ENCODE measurements at places on chromosomes 6 and 20.

- DNase-seq = peak; percentile 82
Observed at GRCh38 chr6:146545581-146545980, 1.9 kb downstream of the RAB32 start.

GRCh38 chr20:47865912-47866311 is 80.6 kb upstream of the SULF2 start:
- DNase-seq = peak; percentile 15

GRCh38 chr20:20450521-20450920 is 82.6 kb downstream of the INSM1 start:
- peak; percentile 32 for DNase-seq

GRCh38 chr6:22294301-22294700 is 2.5 kb downstream of the PRL start:
- no peak for DNase-seq

DNA sequence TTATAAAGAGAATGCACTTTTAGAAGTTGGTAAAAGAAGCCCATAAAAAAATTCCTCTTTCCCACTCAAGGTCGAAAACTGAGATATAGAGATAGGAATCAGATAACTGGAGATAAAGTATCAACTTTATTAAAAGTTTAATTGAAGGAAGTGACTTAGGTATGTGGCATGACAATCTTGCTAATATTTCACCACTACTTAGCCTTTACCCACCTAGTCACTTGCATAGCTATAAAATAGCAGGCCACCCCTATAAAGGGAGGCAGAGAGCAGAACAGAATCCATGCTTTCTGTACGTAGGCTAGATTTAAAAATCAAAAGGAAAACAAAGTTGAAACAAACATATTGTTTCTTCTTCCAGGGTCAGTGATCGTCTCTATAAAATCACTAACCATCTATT is 13.2 kb upstream of the TBC1D32 start:
- DNase-seq = no peak

DNA sequence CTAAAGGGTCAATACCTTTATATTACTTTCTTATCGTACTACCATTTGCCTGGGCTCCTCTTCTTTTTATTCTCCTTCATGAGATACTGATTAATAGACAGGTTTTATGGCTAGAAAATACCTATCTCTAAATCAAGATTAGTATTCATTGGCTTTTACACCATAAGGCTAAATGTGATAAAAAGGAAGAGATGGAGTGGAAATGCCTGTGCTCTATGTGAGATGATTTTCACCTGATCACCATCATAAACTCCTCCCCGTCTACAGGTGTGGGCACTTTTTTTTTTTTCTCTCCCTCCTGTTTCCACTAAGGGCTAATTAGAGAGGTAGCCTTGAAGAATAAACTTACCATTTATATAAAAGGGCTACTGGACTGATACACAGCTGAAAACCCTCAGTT is at the start of gene GLYATL3:
TSS of gene GLYATL3 (plus strand) at position 301 of the 400 bp plus-strand sequence. CDS start 12,068 bp downstream, outside the sequence.
- no peak for DNase-seq

DNA sequence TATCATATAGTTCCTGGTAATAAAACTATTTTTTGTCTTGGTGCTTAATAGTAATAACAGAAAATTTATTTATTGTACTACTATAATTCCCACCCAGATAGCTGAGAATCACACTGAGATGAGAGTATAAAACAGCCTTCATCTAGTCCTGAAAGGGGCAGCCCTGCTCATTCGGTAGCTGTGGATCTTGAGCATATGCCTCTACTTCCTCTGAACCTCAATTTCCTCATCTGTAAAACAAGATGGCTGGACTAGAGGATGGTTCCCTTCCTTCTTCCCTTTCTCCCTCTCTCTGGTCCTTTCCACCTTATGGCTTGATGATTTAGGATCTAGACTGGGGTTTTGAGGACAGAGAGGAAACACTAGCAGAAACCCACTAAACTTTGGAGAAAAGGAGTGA is 15.0 kb downstream of the FKBP5 start:
- DNase-seq = no peak

GRCh38 chr6:103062136-103062535 is 1668.6 kb downstream of the GRIK2 start:
- no peak for DNase-seq

GRCh38 chr6:145898376-145898775 is 65.8 kb downstream of the SHPRH start:
- DNase-seq = no peak

- no peak for DNase-seq
Observed at GRCh38 chr20:20317195-20317594, 50.7 kb upstream of the INSM1 start.

GRCh38 chr6:132877003-132877402 is 62.6 kb downstream of the RPS12 start:
- DNase-seq = no peak

GRCh38 chr6:74577619-74578018 is 628.2 kb downstream of the COL12A1 start:
- no peak for DNase-seq

GRCh38 chr6:56902641-56903464 is 52.1 kb upstream of the BEND6 start:
- peak; percentile 88 for DNase-seq

GRCh38 chr20:47358672-47359529 is 2.4 kb upstream of the ZMYND8 start:
- peak; percentile 90 for DNase-seq

DNA sequence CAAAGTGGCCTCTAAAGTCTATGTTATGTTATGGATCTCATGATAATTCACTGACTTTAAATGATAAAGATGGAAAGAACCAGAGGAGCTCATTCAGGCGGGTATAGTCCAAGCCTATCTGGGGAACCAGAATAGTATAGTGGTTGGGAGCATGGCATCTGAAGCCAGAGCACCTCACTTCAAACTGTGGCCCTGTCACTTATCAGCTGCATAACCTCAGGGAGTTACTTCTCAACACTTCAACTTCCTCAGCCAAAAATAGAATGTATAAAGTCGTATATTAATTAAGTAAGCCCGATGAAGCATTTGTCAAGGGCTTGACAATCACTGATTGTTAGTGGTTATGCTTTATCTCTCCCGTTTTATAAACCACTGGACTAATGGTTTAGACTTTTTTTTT is 112.7 kb downstream of the RTN4IP1 start:
- DNase-seq = no peak

DNA sequence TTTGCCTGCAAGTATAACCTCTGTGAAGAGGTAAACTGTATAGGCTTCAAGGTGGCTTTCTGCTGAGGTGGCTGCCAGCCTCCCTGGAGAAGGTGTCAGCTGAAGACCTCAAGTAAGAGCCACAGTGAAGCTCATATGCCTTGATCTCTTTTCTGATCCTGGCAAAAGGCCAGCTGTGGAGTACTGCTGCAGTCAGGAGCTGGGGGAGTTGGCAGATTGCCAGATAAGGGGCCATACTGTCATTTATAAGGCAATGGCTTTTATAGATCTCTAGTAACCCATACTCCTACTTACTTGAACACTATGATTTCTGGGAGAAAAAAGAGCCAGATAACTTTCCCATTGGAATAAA is 8.8 kb upstream of the CEP85L start:
- no peak for DNase-seq

- peak; percentile 66 for DNase-seq
Observed at GRCh38 chr6:12751694-12752325, 35.2 kb downstream of the PHACTR1 start.

- DNase-seq = no peak
Observed at GRCh38 chr6:161265975-161266374, 7.9 kb downstream of the AGPAT4 start.

DNA sequence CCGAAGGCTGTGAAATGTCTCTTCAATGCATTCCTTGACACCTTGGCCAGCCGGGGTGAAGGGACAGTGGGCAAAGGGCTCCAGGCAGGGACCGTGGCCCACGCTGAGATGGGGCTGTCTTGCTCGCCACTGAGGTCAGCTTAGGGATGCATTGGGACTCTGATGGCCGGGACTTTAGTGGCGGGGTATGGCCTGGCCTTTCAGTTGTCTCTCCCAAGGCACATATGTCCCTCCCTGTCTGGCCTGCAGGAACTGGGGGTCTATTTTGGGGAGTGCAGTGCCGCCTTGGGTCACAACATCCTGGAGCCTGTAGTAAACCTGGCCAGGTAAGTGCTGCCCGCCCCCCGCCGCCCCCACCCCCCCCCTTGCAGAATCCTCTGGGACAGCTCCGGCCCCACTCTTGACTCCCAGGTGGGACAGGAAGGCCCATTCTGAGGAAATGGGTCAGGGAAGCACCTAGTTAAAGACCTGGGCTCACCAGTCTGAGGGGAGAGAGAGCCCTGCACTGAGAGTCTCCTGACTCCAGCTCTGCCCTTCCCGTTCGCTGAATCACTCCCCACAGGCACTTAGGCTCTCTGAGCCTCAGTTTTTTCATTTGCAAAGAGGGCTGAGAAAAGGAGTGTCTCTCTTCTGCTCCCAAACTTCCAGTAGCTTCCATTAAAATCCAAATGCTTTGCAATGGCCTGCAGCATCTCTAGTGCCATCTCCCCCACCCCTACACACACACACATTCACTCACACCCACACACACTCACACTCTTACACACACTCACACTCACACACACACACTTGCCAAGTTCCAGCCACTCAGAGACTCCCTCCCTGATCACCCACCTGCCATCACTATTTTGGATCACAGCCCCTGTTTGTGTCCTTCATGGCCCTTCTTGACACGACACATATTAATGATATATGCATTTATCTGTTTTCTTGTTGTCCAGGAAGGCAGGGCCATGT is 33.1 kb downstream of the RAB44 start:
- DNase-seq = no peak

GRCh38 chr6:160048471-160048870 is 73.1 kb upstream of the SLC22A1 start:
- no peak for DNase-seq

GRCh38 chr20:15976047-15976736 is 597.1 kb downstream of the KIF16B start:
- DNase-seq = peak; percentile 2

DNA sequence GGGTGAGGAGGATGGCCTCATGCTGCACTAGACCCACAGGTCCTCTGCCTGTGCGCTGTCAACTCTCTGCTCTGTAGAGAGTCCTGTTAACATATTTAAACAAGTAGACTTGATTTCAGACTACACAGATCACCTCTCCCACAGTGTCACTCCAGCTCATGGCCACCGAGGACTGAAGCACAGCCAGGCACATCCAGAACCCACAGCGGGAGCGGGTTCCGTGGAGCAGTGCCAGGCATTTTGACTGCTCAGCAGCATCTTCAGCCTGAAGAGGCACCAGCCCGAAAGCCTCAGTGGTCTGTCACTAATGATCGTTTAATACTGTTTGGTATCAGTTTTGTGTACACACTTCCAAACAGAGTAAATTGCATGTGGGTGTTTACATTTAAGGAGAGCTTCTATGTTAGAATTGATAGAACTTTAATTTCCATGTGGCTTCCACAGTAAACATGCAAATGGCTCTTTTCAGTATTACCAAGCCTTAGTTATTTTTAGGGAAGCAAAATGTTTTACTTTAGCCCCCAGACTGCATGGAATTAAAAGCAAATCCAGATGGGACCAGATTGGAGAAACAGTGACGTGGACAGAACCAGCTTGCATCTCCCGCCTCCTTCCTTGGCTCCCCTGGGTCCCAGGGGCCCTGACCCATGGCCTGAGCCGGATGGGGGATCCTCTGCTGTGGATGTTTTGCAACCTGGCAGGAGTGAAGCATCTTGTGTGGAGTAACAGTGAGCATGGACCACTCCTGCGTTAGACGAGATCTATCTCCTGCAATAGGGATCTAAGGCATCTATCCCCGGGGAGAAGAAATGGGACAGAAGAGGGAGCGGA is 196.7 kb upstream of the CDH4 start:
- no peak for DNase-seq

DNA sequence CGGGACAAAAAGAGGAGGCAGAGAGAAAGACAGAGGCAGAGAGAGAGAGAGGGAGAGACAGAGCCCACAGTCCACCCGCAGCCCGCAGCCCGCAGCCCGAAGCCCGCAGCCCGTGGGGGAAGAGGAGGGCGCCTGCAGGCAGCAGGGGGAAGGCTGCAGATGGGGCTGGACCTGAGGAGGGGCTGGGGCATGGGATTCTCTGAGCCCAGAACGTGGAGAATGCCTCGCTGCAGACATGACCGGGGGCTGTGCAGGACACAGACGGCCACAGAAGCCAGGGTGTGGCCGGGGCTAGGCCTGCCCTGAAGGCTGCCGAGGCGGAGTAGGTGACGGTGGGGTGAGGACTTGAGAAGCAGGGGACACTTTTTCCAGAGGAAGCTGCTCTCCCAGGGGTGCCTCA is 6.5 kb upstream of the SLCO4A1 start:
- no peak for DNase-seq

DNA sequence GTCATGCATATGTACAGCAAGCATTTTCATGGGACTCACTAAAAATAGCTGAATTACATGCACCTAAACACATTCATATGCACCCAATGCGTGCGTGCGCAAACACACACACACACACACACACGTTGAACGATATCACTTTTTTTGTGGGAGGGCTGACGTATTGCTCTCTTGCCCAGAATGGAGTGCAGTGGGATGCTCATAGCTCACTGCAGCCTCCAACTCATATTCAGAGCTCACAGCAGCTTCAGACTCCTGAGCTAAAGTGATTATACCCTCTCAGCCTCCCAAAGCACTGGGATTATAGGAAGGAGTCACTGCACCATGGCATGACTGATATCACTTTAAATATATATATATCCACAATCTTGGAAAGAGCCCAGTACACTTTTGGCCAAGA is 620.4 kb upstream of the MANEA start:
- DNase-seq = no peak

GRCh38 chr20:41218466-41218865 is 81.1 kb downstream of the PLCG1 start:
- peak; percentile 30 for DNase-seq

- no peak for DNase-seq
Observed at GRCh38 chr6:165745492-165745891, 82.5 kb upstream of the PDE10A start.

DNA sequence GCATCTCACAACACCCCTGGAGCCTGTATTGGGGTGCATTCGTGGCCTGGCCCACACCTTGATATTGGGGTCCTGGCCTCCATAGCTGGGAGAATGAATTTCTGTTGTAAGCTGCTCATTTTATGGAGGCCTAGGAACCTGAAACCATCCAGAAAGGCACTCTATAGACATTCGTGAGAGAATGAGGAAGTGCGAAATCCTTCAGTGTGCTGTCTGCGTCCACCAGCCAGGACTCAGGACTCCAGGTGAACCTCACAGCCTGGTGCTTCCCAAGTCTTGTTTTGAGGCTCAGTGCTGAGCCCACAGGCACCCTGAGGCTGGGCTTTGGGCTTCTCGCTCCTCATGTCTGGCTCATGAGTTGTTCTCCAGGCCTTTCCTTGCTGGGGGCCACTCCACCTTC is 11.9 kb upstream of the RBBP8NL start:
- DNase-seq = no peak

- peak; percentile 50 for DNase-seq
Observed at GRCh38 chr6:148323344-148323743, 19.3 kb upstream of the SASH1 start.

GRCh38 chr6:1708820-1709219 is 99.1 kb downstream of the FOXC1 start:
- DNase-seq = no peak

GRCh38 chr6:122628714-122629113 is 18.5 kb downstream of the PKIB start:
- DNase-seq = no peak

DNA sequence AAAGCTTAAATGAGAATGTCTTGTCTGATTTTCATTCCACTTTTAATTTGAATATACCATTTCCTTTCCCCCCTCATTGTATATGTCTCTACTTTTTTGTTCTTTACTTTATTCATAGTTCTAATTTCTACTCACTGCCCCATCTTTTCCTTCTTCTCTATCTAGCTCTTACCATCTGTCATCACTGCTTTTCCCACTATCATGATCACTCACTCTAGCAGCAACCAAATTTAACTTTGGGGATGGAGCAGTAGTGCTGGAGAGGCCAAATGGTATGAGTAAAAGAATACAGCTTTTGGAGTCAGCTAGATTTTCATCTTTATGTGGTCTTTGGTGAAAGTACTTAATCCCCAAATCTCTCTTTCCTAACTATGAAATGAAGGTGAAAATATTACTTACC is 25.5 kb downstream of the QKI start:
- DNase-seq = no peak

Data from fibroblast of upper back skin (primary cell).